ENCODE measurements at places on chromosomes 5 and 9.

GRCh38 chr5:6043491-6044310 lies 334.6 kb downstream of the MED10 start:
- no peak for DNase-seq

DNA sequence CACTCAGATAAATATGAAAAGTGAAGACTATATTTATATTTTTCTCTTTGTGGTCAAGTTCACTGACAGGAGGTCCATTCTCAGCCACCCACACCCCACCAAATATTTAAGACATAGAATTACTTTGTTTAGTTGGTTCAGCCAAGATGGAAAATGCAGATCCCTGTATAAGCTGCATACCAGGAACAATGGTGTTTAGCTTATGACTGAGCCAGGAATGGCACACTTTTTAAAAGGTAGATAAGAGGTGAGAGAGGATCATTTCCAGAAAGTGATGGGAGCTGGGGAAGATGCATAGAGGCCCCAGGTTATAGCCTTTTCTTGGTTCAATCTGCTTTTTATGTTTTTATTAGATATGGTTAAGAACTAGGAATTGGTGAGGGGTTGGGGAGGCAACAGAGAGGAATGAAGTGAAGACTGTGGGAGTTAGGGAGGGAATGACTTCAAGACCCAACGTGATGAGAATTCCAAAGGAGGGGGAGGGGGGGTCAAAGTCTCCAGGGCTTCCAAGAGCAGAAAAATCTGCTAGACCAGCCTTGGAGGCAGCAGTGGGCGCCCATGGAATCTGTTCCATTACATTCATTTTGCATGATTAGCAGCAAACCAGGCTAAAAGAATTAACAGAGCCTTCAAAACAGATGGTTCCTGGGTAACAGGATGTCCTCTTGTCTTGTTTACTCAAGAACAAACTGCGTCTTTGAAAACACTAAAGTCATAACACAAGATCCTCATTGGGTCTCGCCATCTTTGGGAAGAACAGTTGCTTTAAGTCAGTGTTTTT lies 95.2 kb downstream of the FGF1 start:
- DNase-seq, result no peak

DNA sequence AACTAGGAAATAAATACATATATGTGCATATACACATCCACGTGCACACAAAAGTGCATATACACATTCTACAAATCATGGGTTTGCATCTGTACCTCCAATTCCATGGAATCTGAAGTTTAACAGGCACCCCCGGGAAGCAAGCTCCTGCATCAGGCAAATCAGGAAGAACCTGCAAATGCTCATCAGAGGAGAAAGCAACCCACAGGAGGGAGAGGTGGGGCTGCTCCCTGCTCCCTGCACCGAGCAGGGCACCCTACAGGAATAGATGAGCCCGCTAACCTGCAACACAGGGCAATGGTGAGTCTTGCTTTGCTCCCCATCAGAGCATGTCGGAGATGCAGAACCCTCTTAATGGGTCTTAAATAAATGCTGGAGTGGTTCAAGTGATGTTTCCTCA lies 151.3 kb downstream of the DAB2IP start:
- no peak for DNase-seq

GRCh38 chr5:66660396-66660795 lies 64.2 kb downstream of the MAST4 start:
- no peak for DNase-seq

- DNase-seq, result no peak
Measured at GRCh38 chr9:31848505-31849285, 535.7 kb upstream of the ACO1 start.
